Panc1 (cell line): ENCODE measurements at places on chromosomes 12 and 14. TPM values are rescaled to one million over a fixed set of nuclear protein-coding genes. Genes with fewer than 3 reads are reported as not detected.

DNA sequence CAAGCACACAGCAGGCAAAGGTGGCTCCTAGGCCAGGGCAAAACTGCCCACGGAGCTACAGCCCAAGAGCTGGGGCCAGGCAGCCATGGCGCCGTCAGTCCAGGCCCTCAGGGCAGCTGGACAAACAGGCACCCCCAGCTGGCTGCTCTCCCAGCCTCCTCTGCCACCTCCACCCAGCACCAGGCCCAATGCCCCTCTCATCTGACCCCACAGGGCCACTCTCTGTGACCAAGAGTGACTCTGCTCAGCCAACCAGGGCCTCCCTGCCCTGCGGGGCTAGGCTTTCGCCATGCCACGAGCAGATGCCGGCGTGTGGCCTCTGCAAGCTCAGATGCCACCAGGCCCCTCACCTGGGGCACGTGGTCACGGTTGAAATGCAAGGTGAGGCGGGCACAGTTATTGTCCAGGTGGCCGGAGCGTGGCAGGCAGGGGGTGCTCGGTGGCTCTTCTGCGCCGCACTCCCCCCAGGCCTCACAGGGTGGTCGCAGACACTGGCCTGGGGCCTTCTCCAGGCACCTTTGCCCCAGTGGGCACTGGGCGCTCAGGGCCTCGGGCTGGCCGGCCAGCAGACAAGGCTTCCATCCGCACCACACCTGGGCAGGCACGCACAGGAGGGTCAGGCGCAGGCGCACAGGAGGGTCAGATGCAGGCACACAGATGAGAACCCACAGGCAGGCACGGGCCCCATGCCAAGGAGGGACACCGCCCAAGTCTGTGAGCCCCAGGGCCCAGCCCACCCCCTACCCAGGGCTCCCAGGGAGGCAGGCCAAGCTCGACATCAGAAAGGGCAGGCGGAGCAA is 23.0 kb downstream of the JAG2 start:
- no peaks in the 10 kb centered on the region for H3K27me3 ChIP-seq
- H3K4me1 ChIP-seq = no peaks in the 10 kb centered on the region
- DNase-seq = no peak
- no peaks in the 10 kb centered on the region for H3K36me3 ChIP-seq
- H3K27ac ChIP-seq = no peak overlapping the region

KRT6C gene
- not detected for total RNA-seq

- H3K27ac ChIP-seq = no peak overlapping the region
- no peaks in the 10 kb centered on the region for H3K36me3 ChIP-seq
- no peak overlapping the region for H3K4me3 ChIP-seq
- no peak for DNase-seq
These were observed 134.1 kb upstream of the LMNTD1 start for GRCh38 chr12:25687226-25687625.

DNA sequence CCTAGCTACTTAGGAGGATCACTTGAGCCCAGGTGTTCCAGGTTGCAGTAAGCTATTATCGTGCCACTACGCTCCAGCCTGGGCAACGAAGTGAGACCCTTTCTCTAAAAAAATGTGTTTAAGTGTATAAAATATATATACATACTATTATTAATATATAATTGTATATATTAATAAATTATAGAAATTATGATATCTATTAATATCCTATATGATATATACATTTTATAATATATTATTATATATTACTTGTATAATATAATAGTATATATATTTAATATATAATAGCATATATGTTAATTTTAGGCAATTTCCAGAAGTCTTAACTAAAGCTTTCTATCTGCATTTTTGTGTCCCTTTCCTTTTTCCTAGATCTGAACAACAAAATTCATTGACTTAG is 12.3 kb downstream of the ALDH1L2 start:
- H3K4me1 ChIP-seq = no peaks in the 10 kb centered on the region
- no peak for DNase-seq
- H3K27me3 ChIP-seq = no peaks in the 10 kb centered on the region
- no peak overlapping the region for H3K27ac ChIP-seq

DNA sequence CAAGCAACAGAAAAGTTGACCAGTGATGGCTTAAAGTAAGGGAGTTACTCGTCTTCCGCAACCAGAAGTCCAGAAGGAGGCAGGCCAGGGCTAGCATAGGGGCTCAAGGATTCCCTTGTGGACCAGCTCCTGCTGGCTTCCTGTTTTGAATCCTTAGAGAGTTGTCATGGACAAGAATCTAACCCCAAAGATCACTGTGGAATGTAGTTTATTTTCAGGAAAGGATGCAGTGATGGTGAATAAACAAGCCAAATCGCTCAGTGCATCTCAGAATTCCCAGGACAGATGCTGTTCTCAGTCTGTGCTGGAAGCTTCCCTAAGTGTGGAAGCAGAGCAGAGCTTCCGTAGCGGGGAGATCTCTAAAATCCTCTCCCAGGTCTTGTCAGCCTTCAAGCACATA is 311.3 kb downstream of the C12orf75 start:
- H3K4me3 ChIP-seq = no peak overlapping the region
- DNase-seq = no peak
- no peaks in the 10 kb centered on the region for H3K36me3 ChIP-seq
- H3K27ac ChIP-seq = no peak overlapping the region
- H3K4me1 ChIP-seq = no peaks in the 10 kb centered on the region

DHRS2 gene
- 1.0 TPM for total RNA-seq

SERPINA10 gene
- total RNA-seq = 0.03 TPM

- peaks cover 7% of the 10 kb centered on the region for H3K27me3 ChIP-seq
- H3K4me1 ChIP-seq = peaks cover 24% of the 10 kb centered on the region
- no peaks in the 10 kb centered on the region for H3K36me3 ChIP-seq
- no peak overlapping the region for H3K27ac ChIP-seq
- no peak for DNase-seq
- no peak overlapping the region for H3K4me3 ChIP-seq
These were observed 3.3 kb downstream of the IL26 start for GRCh38 chr12:68222326-68222725.

BIN2 gene
- total RNA-seq = 0.39 TPM

ENDOU gene
- total RNA-seq = not detected

GRCh38 chr12:571795-572531 is 91.3 kb downstream of the NINJ2 start:
- no peaks in the 10 kb centered on the region for H3K36me3 ChIP-seq
- peaks cover 32% of the 10 kb centered on the region for H3K4me1 ChIP-seq
- DNase-seq = peak; percentile 17
- H3K27me3 ChIP-seq = no peaks in the 10 kb centered on the region
- peak overlapping the region; percentile 98 for H3K27ac ChIP-seq

GRCh38 chr12:12915656-12916055 is 24.3 kb downstream of the GPRC5A start:
- H3K27me3 ChIP-seq = no peaks in the 10 kb centered on the region
- H3K27ac ChIP-seq = peak overlapping the region; percentile 78
- H3K4me3 ChIP-seq = no peak overlapping the region
- peaks cover 13% of the 10 kb centered on the region for H3K36me3 ChIP-seq
- peaks cover 93% of the 10 kb centered on the region for H3K4me1 ChIP-seq

DNA sequence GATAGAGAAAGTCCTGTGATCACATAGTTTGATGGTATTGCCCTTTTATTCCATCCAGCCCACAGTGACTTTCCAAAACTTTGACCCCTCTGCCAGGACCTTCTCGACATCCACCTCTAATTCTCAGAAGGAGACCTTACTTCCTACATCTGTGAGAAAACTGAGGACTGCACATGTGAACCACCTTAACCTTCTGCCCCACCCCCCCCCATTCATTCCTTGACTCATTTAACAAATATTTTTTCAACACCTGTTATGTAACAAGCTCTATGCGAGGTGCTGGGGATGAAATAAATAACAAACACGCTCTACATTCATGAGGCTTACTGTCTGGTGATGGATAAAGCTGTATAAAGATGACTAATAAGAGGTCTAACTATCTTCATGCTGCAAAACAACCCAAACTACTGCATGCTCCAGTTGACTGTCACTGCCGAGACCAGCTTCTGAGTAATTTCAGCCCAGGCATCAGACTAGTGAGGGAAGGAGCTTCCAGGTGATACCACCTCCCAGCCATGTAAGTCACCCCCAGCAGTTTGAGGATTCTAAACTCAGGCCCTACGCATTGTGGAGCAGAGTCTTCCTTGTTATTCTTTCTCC is 1.9 kb upstream of the HAL start:
- H3K27me3 ChIP-seq = no peaks in the 10 kb centered on the region; the same call in 1 of the 2 replicates
- H3K27ac ChIP-seq = no peak overlapping the region
- H3K36me3 ChIP-seq = peaks cover 4% of the 10 kb centered on the region; the same call in 1 of the 2 replicates
- H3K4me3 ChIP-seq = no peak overlapping the region

DNA sequence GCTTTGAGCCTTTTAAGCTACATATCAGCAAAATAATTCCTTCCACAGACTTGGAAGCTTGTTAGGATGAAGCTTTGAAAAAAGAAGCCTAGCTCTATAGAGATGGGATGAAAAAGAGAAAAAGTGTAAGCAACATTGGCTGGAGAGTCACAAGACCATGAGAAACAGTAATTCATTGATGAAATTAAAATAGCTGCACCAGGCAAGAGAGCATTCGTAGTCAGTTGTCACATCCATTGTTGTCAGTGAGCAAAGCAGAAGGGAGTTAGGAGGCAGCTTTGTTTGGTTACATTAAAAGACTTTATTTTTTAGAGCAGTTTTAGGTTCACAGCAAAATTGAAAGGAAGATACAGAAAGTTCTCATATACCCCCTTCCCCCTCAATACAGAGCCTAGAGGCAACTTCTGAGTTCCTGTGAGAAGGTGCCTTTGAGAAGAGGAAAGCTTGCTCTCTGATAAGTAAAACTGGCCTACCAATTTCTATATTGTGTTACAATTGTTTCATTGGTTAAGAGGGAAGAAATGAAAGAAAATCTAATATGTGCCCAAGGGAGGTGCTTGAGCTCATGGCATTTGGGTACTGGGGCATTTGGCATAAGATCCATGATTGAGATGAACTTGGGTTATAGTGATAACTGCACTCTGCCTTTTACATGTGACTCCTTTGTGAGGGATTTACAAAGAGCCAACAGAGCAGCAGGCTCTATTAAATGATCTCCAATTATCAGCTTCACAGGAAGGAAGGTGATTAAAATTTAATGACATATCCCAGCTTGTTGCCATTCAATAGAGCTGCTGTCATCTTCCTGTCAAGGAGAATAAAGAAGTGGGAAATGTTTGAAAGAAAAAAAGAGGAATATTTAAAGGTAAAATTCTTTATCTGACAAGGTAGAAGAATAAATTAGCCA is 361.3 kb upstream of the TMTC1 start:
- no peak overlapping the region for H3K27ac ChIP-seq
- no peaks in the 10 kb centered on the region for H3K4me1 ChIP-seq
- DNase-seq = no peak
- H3K4me3 ChIP-seq = no peak overlapping the region
- no peaks in the 10 kb centered on the region for H3K36me3 ChIP-seq

GLI1 gene
- 6.5 TPM for total RNA-seq

RPGRIP1 gene
- total RNA-seq = 0.28 TPM

INSM2 gene
- total RNA-seq = not detected

DNA sequence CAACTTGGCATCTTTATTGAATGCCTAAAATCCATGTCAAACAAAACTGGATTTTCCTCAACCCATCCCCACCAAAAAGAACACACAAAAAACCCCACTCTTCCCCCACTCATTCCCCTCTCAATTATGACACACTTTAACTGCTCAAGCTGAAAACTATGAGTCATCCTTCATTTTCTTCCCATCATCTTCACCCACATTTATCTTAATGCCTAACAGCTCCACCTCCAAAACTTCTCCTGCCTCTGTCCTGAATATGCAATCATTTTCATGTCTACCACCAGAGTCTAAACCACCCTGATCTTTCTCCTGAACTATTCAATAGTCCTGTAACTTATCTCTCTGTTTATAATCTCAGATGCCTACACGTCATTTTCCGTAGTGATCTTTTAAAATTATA is 239.7 kb downstream of the BCAT1 start:
- no peak overlapping the region for H3K4me3 ChIP-seq
- H3K27ac ChIP-seq = no peak overlapping the region
- no peaks in the 10 kb centered on the region for H3K36me3 ChIP-seq
- no peaks in the 10 kb centered on the region for H3K27me3 ChIP-seq

DNA sequence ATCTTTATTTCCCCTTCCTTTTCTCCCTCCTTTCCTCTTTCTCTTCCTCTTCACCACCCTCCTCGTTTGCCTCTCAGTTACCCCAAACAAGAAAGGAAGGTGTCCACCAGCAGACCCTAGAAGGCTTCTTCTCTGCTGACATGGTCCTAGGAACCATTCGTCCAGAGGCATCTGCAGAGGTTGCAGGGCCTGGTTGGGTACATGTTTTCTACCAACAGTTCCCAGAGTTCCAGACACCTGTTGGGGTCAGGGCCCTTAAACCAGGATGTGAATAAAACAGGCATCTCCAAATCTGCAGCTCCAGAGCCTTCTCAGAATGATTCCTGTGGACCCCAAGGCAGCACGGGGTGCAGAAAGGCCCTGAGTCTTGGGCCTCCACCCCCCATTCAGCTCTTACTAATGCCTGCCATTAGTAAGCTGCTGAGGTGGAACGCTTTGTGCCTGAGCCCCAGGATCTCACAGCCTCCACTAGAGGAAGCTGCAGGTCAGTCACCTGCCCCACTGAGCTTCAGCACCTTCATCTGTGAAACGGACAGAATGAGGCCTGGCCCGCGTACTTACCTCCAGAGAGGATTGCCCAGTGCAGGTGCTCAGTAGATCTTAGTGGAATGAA is 130.4 kb downstream of the DICER1 start:
- H3K4me3 ChIP-seq = no peak overlapping the region
- no peaks in the 10 kb centered on the region for H3K4me1 ChIP-seq
- no peak for DNase-seq
- H3K36me3 ChIP-seq = no peaks in the 10 kb centered on the region
- no peak overlapping the region for H3K27ac ChIP-seq

GRCh38 chr14:90302529-90303303 is 29.0 kb downstream of the NRDE2 start:
- H3K27me3 ChIP-seq = no peaks in the 10 kb centered on the region
- no peak overlapping the region for H3K27ac ChIP-seq
- H3K36me3 ChIP-seq = no peaks in the 10 kb centered on the region
- no peak overlapping the region for H3K4me3 ChIP-seq

- no peak for DNase-seq
- H3K27me3 ChIP-seq = no peaks in the 10 kb centered on the region; the same call in none of the 2 replicates
- H3K27ac ChIP-seq = no peak overlapping the region
- H3K4me1 ChIP-seq = no peaks in the 10 kb centered on the region
- H3K36me3 ChIP-seq = no peaks in the 10 kb centered on the region
These were observed 7.5 kb upstream of the PAX9 start for GRCh38 chr14:36653962-36654793.

TPH2 gene
- not detected for total RNA-seq

RTN1 gene
- total RNA-seq = 0.05 TPM

DNA sequence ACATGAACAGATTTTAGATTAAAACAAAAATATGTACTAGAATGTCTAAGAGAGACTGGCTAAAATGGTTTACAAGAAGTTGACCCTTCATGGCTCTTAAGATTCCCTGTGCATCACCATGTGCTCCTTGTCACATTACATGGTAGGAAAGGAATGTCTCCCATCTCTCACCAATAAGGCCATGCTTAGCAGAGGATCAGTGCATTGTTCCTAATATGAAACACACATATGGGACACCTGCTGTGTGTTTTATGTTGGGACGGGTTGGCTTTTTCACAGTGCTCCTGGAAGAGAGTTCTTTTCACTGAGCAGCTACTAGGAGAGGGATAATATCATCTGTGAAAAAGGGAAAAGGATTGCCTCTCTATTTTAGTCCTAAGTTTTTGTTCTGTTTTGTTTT is 9.6 kb downstream of the PFKM start:
- H3K27ac ChIP-seq = no peak overlapping the region
- DNase-seq = no peak
- H3K4me1 ChIP-seq = no peaks in the 10 kb centered on the region
- H3K4me3 ChIP-seq = no peak overlapping the region
- no peaks in the 10 kb centered on the region for H3K27me3 ChIP-seq
